Stimulated activated CD8-positive, alpha-beta memory T cell treated with anti-CD3 and anti-CD28 coated beads, Interleukin-4, amount 100 ng/mL, for 1 hour (primary cell): ENCODE measurements at places on chromosomes 5 and 9.
A peak's percentile ranks its signal among the peaks of the same experiment; 100 is the strongest.

GRCh38 chr5:31378838-31379237 is 153.1 kb downstream of the DROSHA start:
- no peak for DNase-seq

- peak; percentile 38 for DNase-seq
These were observed 613 bp downstream of the ZBTB5 start for GRCh38 chr9:37464426-37465248.

- no peak for DNase-seq
These were observed 17.0 kb downstream of the CTSL start for GRCh38 chr9:87742813-87743428.

GRCh38 chr5:132383261-132383660 is 13.8 kb downstream of the SLC22A5 start:
- no peak for DNase-seq

DNA sequence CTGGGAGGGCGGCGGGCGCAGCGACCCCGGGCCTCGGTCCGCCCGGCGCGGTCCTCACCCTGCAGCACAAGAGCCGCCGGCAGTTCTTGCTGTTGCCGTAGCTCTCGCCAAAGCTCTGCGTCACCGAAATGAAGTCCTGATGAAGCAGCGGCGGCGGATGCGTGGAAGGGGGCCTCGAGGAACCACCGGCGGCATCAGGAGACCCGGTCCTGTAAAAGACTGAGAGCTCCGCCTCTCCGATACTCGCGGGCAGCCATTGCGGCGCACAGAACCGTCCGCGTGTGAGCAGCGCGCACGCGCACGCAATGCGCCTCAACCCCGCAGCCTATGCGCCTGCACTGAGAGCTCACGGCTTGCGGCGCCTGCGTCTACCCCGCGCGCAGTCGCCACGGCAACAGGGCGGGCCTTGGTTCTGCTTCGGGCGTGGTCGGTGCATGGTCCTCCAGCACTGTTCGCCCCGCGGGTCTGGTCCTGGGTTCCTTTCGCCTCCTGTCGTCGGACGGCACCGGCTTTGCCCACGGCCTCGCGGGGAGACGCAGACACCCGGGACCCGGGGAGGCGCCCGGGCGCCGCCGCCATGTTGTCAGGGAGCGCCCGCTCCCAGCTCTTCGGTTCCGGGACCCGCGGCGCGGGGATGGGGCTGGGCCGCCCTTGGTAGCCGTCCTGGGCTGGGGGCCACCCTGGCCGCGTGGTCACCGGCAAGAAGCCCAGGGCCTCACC is 9.3 kb upstream of the GRIN1 start:
- DNase-seq = peak; percentile 75

- DNase-seq = no peak
These were observed 127.5 kb downstream of the RFK start for GRCh38 chr9:76266649-76267283.

DNA sequence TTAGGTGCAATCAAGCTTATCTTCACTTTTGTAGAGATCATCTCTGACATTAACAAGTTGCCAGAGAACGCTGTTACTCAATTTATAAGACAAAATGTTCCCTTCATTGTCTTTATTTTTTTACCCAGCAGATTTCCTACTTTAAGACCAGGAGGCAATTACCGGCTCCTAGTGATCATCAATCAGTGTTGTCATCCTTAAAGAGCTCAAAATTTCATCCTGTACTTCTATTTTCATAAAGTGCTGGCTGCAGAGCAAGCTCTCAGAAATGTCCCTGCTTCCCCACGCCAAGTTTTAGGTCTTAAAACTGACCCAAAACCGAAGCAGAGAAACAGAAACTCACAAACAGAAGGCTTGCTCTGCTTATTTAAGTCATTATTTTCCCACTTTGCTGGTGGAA is 82.9 kb downstream of the PJA2 start:
- DNase-seq = no peak

GRCh38 chr5:1807451-1808185 is 6.4 kb downstream of the NDUFS6 start:
- no peak for DNase-seq
